Activated B cell treated with CpG ODN at 0.5 μM for 24 hours (primary cell): ENCODE measurements at places on chromosomes 16 and 17.

DNA sequence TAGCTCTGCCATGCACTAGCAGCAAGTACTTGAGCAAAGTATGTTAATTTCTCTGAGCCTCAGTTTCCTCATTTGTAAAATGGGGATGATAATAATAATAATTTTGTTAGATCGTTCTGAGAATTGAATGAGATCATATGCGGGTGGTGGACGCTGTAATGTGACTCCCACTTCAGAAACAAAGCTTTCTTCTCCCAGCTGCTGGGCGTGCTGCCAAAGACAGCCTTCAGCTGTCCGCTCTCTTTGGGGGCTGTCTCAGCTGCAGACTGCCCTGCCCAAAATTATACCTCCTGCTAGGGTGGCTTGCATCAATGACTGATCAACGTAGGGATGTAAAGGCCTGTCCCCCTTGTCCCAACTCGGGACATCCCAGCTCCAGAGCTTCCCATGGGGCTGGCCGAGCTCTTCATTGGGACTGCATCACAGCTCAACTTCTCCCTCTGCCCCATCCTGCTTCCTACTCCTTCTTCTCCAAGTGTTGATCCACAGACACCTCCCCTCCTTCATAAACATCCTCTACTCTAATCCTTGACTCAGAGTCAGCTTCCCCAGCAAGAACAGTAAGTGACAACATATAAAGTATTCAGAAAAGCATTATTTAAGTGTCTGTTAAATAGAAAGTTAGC lies 30.7 kb upstream of the CDH5 start:
- no peak for DNase-seq

DNA sequence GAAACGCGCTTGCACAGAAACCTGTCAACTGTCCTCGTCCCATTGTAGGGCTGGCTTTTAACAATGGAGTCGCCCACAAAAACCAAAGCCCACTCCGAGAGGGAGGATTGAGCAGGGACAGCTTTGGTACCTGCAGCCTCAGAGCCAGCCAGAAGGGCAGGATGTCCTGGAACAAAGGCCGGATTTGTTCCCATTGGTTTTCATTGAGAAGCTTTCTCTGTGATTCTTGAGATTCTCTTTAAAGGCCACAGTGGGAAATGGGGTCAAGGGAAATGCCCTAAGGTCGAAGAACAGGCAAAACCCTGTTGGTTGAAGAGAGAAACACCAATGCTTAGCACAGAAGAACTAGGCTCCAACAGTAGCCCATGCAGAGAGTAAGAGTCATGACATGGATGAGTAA lies 65.4 kb downstream of the C16orf78 start:
- no peak for DNase-seq

- no peak for DNase-seq
Observed at GRCh38 chr16:70706948-70707465, 21.2 kb upstream of the MTSS2 start.

DNA sequence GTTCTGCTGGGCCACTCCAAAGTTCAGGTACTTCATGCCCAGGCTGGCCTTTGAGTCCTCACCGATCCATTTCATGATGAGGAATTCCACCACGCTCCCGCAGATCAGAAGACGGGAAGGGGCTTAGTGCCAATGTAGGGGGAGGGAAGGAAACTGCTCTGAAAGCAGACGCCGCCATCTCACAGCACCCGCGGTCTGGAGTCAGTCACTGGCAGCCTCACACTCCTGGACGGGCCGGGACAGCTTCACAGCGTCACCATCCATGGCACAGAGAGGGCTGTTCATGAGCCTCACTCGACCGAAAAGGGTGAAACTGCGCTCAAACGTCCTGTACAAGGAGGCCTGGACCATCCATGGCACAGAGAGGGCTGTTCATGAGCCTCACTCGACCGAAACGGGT lies 62.0 kb downstream of the RPH3AL start:
- no peak for DNase-seq

GRCh38 chr17:37779554-37779953 lies 34.7 kb upstream of the HNF1B start:
- no peak for DNase-seq

GRCh38 chr17:44076716-44077594 lies 6.4 kb downstream of the G6PC3 start:
- DNase-seq, result no peak

DNA sequence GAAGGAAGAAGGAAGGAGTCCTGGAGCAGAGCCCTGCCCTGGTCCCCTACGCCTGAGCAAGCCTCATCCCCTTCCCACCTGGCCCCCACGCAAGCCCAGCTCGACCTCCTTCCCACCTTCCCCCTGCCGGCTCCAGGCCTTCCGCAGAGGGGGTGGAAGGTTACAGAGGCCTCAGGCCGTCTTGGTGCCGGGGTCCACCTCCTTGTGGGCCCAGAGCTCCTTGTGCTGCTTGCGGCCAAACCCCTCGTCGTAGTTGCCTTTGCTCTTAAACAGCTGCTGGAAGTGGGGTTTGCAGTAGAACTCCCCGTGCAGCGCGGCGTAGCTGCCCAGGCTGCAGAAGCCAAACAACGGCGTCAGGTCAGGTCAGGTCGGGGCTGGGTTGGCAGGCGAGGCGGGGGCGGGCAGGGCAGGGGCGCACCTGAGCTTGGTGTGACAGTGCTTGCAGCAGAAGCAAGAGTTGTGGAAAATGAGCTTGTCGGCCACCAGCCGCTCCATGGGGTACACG lies 1.5 kb downstream of the LIMD2 start:
- DNase-seq, result peak; percentile 42

DNA sequence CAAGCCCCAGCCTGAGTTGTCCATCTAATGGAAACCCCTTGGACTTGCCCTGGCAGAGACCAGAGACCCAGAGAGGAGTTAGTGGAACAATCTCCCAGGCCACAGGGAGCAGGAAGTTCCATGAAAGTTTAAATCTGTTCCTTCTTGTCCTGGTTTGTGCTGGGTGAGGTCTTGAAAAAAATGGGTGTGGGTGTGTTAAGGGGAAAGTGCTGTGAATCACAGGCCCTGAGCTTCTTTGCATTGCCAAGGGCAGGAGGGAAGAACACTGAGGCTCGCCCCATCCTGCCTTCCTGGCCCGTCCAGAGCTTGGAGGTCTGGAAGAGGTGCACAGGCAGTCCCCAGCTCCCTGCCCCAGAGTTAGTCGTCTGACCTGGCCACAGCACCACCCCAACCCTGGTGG lies 2.3 kb downstream of the ADORA2B start:
- DNase-seq, result no peak

DNA sequence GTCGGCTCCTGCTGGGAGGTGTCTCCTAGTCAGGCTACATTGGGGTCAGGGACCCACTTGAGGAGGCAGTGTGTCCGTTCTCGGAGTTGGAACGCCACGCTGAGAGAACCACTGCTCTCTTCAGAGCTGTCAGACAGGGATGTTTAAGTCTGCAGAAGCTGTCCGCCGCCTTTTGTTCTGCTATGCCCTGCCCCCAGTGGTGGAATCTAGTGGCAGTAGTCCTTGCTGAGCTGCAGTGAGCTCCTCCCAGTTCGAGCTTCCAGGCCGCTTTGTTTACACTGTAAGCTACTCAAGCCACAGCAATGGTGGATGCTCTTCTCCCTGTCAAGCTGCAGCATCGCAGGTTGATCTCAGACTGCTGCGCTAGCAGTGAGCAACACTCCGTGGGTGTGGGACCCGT lies 36.0 kb downstream of the ITFG1 start:
- no peak for DNase-seq

GRCh38 chr16:79573884-79574283 lies 26.7 kb downstream of the MAF start:
- DNase-seq, result no peak

- no peak for DNase-seq
Observed at GRCh38 chr17:72440961-72441360, 320.1 kb downstream of the SOX9 start.

- no peak for DNase-seq
Observed at GRCh38 chr17:82092094-82092586, 5.9 kb downstream of the FASN start.

- DNase-seq, result no peak
Observed at GRCh38 chr17:42695500-42695899, 13.2 kb downstream of the CNTNAP1 start.

- no peak for DNase-seq
Observed at GRCh38 chr17:81426393-81427172, 31.3 kb downstream of the BAHCC1 start.

- no peak for DNase-seq
Observed at GRCh38 chr17:48616717-48617470, 1.8 kb upstream of the HOXB8 start.

DNA sequence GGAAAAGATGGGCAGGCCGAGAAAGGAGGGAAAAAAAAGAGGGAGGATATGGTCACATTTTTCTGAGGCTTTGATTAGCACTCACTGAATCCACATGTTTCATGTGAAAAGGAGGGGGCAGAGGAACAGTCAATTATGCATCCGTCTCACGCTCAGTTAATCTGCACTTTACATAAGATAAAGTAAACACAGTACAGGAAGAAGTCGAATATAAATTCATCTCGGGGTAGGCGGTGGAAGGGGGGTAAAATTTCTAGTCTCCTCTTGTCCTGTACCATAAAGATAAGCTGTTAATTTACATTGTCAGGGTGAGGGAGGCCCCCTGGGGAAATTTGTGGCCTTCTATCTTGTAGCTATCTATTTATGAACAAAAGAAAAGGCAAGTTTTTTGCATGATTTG lies 73.1 kb upstream of the CES5A start:
- no peak for DNase-seq

- DNase-seq, result no peak
Observed at GRCh38 chr17:82358465-82359350, at the start of gene TEX19. TEX19 (plus strand) TSS chr17:82359247; CDS start chr17:82362151, 2,904 bp downstream.

- no peak for DNase-seq
Observed at GRCh38 chr17:74133740-74134139, 69.7 kb upstream of the RPL38 start.
